Kidney glomerular epithelial cell (primary cell): ENCODE measurements at places on chromosomes 1 and 21.

GRCh38 chr1:8956461-8957349 is 11.0 kb downstream of the CA6 start:
- no peak for DNase-seq

DNA sequence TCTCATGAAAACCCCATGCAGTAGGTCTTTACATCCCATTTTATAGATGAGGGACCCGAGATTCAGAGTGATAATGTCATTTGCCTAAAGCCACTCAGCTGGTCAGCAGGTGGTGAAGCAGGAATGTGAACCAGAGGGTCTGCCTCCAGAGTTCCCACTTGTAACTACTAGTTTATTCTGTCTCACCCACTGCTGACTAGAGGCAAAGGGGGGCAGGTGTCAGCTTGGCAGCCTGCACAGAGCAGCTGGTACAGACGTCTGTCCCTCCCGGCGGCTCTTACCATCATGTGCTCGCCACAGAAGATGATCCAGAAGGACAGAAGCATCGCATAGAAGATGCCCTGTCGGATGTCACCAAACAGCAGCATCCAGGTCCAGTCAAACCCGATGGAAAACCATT is 82.4 kb downstream of the WLS start:
- DNase-seq: no peak

DNA sequence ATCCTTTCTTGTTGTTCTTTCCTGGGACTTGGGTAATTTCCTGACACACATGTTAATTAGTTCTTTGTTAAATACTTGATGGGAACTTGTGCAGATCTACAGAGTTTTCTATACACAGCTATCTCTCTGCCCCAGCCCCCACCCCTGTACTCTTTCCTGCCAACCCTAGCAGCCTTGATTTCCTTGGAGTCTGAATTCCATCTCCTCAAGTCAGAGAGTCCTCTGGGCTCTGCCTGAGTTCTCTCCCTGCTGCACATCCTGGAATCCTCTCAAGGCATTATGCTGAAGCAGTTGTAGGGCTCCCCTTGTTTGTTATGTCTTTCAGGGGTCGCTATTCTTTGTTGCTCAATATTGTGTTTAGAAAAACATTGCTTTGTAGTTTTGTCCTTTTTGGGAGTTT is 384.7 kb downstream of the RPS6KC1 start:
- DNase-seq: no peak

DNA sequence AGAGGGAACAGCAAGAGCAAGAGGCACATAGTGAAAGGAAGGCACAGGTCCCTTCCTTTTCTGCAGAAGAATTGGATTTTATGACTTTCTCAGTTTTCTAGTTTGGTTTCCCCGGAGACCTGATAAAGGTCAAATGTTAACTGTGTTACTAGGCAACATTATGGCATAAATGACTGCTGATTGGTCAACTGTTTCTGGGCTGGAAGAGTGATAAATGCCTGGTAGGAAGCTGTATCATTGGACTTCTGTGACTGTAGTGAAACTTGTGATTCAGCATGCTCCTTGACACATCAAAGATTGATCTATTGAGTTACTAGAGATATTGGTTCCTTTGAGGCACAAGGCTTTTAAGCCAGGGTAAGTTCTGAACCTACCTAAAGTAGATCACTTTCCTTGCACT is 55.7 kb downstream of the LRRC8C start:
- DNase-seq: no peak

DNA sequence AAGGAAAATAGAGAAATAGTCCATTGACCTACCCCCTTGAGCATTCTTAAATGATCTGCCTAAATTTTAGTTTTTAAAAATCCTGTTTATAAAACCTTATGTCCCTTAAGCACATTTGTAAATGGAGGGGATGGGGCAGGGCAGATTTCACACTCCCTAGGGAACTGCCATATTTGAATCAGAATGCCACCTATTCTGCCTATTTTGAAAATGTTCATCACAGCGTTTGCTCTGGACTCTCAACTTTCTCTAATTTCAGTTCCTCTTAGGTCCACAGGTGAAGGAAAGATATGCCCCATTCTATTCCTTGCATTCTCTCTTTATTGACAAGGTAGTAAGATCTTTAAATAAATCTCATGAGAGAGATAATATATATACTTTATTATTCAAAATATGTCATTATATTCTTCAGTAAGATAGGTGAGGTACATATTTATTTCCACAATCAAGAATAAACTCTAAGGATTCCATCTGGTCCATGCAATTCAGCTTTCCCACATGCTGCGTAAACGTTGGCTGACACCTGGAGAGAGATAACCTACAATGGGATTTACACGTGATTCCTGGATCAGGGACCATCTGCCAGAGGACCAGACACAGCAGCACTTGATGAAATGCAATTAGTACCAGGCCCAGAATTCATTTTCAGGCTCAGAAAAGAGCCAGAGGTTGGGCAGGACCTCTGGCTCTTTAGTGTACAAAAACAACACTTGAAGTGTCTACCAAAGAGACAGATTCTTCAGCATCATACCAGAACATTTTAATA is 1.2 kb upstream of the LPGAT1 start:
- DNase-seq: no peak
